ENCODE measurements at places on chromosomes 16 and 17. TPM values are rescaled to one million over a fixed set of nuclear protein-coding genes. Genes with fewer than 3 reads are reported as not detected.

- DNase-seq: no peak
- H3K4me3 ChIP-seq: no peak overlapping the region
- no peaks in the 10 kb centered on the region for H3K36me3 ChIP-seq
- H3K27ac ChIP-seq: no peak overlapping the region
Observed at GRCh38 chr17:47898241-47898640, 2.2 kb downstream of the SP2 start.

- H3K4me1 ChIP-seq: no peaks in the 10 kb centered on the region
- DNase-seq: no peak
- H3K4me3 ChIP-seq: no peak overlapping the region
- no peaks in the 10 kb centered on the region for H3K36me3 ChIP-seq
- H3K27ac ChIP-seq: no peak overlapping the region
Observed at GRCh38 chr17:61265397-61265796, 134.2 kb upstream of the TBX2 start.

GRCh38 chr17:72696156-72696555 lies 396.3 kb downstream of the SLC39A11 start:
- H3K27me3 ChIP-seq: no peaks in the 10 kb centered on the region
- no peaks in the 10 kb centered on the region for H3K36me3 ChIP-seq

Gene B3GNT9
- total RNA-seq: 6.5 TPM
